ENCODE measurements at places on chromosomes 3 and 15.

- no peak for DNase-seq
Observed at GRCh38 chr3:169760479-169760878, 4.4 kb downstream of the TERC start.

GRCh38 chr3:94413336-94414108 lies 350.7 kb downstream of the NSUN3 start:
- no peak for DNase-seq

DNA sequence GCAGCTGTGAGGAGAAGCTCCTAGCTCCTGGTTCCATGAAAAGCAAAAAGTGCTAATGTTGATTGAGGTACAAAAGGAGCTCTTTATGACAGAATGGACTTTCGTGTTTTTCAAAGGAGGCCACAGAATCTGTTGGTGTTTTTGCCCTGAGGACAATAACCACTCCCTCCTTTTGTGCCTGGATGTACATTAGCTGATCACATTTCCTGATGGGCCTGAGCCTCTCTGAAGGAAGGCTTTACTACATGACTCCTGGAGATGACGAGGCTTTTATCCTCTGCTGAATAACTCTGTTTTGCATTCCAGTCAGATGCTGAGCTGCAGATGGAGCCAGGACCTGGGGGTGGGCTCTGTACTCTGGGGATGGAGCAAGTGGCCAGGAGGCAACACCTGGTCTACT lies 301.9 kb downstream of the CACNA2D3 start:
- no peak for DNase-seq

DNA sequence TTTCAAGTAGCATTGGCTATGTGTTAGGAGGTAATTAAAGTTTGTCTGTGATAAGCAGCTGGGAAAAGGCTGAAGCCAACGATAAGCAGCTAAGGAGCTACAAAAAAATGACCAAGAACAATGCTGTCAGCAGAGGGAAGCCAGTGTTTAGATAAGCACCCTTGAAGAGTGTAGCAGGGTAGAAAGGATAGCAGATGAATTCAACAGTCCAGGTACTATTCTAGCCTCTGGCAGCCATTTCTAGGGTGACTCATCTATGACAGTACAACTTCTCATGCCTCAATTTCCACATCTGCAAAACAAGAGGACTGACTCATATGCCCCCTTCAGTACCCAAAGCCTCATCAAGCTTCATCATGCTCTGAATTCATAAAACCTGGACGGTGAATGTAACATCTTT lies 617.6 kb upstream of the UBE2E2 start:
- DNase-seq, result no peak

DNA sequence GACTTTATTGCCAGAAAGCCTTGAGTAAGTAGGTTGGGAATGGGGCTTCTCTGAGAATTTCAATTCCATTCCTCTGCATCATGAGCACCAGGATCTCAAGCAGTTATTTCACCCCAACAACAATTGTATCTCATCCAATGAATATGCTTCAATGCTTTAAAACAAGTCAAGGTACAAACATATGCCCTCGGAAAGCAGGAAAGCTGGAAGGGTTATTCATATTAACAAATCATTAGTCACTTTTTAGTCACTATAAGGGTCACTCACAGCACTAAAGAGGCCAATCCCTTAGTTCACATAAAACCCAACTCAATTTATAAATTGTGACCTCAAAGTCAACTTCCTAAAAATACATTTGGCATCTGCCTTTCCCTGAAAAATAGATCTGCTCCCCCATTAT lies 16.2 kb downstream of the MB21D2 start:
- DNase-seq, result no peak

- DNase-seq, result no peak
Observed at GRCh38 chr15:100572362-100572983, 29.5 kb downstream of the LINS1 start.

DNA sequence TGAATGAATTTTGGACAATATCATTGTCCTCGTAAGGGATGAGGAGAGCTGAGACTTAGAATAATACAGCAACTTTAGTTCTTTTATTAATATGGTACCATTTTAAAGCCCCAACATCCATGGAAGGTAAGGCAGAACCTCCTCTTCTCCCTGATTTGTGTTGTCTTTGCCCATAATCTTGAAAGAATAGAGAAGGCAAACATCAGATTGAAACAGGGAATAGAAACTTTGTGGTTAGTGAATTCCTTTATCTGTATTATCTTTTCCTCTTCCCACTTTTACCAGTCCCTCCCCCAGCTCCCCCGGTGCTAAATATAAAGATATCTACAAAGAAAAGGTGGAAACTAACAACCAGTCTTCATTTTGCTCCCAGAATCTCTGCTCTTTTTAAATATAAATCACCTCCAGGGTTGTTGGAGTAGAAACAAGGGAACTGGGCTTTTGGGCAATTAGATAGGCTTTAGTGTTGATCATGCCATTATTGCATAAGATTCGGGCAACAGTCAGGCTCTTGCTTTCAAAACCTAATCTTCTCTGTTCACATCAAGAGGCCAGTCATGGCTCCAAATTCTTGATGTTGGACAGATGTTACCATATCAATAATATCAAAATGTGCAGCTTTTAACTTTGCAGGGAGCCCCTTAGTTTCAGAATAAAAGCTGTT lies 32.5 kb downstream of the ITPR1 start:
- no peak for DNase-seq

DNA sequence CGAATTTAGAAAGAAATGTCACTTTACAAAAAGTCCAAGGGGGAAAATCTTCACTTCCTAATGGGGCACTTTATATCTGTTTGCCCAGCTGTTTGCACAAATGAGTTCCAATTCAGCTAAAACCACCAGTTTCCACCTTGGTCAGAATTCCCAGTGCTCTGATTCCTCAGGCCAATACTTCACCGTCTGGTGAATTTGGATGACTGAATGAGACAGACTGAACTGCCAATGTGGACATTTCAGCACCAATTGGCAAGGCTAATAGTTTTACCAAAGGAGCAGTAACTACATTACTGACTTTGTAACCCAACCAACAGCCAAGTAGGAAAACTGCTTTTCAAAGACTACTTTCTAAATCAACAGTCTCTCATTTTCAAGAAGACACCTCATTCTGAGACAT lies 51.8 kb downstream of the ABI3BP start:
- DNase-seq, result no peak

- peak; percentile 18 for DNase-seq
Observed at GRCh38 chr3:196501316-196502044, 2.1 kb downstream of the RNF168 start.

GRCh38 chr3:97970956-97971620 lies 1.1 kb downstream of the RIOX2 start:
- no peak for DNase-seq

GRCh38 chr15:33975022-33975565 lies 6.8 kb downstream of the CHRM5 start:
- no peak for DNase-seq

DNA sequence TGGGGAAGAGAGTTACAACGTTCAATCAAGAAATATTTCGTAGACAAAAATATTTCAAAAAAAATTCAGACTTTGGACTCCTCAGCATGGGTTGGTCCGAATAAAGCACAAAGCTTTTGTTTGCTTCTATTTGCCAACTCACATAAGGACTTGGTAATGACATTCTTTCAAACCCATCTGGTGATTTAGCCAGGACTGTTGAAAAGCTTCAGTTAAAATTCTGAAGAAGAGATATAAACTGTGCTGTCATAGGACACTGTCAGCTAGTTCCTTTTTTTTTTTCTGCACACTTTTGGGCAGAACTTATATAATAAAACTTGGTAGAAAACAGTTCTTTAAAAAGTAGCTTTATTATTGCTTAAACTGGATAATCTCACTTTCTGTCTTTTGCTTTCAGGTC lies 660.8 kb upstream of the SGO1 start:
- no peak for DNase-seq

DNA sequence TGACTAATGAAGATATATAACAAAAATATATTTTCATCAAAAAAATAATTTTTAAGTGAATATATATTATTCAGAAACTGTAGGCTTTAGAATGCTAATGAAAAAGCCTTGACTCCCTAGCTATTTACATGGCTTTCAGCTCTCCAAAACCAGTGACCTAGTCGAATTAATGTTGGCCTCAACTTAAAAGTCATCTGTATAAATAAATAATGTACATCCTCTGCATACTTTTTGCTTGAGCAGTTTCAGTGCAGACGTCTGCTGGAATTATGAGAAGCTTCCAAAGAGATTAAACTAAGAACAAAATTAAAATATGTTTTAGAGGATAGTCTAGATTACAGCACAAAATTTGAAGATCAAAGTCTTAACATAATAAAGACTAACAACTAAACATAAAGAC lies 520.4 kb upstream of the ALCAM start:
- DNase-seq, result no peak

- DNase-seq, result no peak
Observed at GRCh38 chr3:173440514-173440913, 43.0 kb downstream of the NLGN1 start.

DNA sequence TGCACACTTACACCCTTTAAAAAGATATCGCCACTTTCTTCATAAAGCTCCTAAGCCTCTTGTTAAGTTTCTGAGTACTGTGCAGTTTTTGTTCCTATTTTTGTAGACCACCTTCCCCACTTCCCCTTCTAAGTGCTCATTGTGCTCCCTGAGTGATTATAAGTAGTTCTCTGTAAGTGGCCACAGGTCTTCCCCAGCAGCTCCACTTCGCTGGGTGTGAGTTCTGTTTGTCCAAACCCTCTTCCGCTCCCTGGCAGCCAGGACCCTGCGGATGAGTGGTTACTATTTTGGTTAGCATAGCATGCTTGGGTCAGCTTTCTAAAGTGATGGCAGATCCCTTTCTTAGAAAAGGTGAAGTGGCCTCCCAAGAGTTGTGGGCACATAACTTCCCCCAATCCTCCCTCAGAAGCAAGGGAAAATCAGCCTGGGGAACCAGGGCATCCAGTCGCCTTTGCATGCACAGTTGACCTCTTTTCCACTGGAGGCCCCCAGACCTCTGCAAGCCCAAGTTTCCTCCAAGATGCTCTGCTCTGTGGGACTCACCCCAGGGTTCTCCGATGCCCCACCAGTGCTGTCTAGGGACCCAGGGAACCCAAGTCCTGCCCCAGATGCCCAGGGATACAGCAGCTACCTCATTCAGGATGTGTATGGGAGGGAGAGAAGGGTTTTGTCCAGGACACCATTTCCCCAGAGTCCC lies 69.6 kb downstream of the ATP10A start:
- no peak for DNase-seq

- DNase-seq, result no peak
Observed at GRCh38 chr3:123758081-123758564, 126.0 kb downstream of the MYLK start.

DNA sequence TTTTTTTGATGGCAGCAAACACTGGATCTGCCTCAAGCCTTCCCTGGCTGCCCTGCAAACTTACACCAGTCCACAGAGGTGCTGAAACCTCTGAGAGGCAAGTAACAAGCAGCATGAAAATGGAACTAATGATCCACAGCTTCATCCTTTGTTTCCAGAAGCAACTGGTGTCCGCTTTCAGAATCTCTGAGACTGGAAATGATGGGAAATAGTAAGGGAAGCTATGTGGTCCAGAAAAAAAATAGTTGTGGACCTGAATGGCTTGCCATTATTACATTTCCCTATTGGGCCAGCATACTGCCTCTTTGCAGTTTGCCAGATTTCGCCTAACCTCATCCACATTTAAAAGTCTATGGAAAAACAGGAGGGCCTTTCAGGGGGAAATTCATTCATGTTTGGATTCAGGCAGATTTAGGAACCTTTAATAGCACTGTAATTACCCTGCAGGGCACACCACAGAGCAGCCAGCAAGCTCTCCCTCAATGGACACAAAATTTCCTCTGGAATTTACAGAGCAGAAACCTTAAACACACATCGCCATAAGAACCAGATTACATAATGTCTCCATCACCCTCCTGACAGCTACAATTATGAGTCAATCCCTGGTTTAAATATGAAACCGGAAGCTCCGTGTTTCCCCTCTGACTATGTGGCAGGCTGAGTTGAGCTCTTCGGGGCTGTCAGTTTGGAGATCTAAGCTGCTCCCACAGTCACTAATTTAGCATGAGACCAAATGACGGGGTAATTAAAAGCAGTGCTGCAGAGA lies 134.4 kb downstream of the TMCO5A start:
- DNase-seq, result no peak

DNA sequence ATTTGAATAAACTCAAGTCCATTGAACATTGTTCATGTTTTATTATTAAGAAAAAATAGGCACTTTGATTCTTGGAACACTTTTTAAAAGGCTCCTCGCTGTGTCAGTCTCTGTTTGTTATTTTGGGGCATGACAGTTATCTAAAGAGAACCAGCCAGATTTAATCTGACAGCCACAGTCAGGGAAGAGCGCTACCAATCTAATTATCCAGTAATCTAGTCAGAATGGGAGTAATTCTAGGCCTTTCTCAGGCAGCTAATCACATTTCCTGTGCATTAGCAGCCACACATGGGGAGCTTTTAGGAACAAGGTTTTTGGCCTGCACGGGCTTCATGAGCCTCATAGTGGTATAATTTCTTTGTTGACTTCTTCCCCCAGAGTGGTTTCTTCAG lies 362.2 kb downstream of the RBMS3 start:
- no peak for DNase-seq

GRCh38 chr3:105513042-105513441 lies 146.3 kb downstream of the ALCAM start:
- no peak for DNase-seq

GRCh38 chr3:55569033-55569599 lies 82.0 kb upstream of the WNT5A start:
- no peak for DNase-seq

- no peak for DNase-seq
Observed at GRCh38 chr15:83380682-83381081, 66.5 kb upstream of the SH3GL3 start.

DNA sequence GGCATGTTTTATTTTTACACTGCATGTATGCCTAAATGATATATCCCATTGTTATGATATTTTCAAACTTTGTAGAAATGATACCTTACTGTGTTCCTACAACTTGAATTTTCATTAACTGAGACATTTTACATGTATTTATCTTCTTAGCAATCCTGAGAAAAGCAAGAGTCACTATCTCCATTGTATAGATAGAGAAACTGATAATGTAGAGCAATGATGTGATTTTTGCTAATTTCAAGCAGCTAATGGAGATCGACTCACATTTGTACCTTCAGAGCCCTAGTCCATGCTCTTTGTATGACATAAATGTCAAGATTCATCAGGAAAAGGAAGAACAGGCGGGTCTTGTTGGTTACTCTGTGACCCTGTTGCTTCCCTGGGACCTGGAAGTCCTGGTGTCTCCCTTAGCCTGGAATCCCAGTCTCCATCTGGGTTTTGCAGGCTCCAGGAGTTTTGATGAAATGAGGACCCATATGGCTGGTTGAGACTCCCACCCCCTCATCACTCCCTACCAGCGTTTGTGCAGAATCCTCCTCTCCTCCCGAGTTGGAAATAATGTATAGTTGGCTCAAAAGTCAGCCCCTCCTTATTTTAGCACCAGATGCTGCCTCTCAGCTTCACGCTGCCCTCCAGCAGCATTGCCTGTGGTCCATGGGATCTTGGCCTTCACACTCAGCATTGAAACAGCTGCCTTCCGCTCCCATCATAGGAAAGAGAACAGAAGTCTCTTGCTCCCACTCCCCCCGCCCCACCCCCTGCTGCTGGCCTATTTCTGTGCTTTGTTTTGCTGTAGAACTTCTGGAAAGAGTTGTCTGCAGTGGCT lies 67.1 kb downstream of the APBA2 start:
- DNase-seq, result no peak

Measured in activated gamma-delta T cell treated with anti-CD3 and anti-CD28 coated beads, Interleukin-2, amount 50 U/mL, for 16 hours (primary cell).